ENCODE measurements at places on chromosomes 1 and 21.

DNA sequence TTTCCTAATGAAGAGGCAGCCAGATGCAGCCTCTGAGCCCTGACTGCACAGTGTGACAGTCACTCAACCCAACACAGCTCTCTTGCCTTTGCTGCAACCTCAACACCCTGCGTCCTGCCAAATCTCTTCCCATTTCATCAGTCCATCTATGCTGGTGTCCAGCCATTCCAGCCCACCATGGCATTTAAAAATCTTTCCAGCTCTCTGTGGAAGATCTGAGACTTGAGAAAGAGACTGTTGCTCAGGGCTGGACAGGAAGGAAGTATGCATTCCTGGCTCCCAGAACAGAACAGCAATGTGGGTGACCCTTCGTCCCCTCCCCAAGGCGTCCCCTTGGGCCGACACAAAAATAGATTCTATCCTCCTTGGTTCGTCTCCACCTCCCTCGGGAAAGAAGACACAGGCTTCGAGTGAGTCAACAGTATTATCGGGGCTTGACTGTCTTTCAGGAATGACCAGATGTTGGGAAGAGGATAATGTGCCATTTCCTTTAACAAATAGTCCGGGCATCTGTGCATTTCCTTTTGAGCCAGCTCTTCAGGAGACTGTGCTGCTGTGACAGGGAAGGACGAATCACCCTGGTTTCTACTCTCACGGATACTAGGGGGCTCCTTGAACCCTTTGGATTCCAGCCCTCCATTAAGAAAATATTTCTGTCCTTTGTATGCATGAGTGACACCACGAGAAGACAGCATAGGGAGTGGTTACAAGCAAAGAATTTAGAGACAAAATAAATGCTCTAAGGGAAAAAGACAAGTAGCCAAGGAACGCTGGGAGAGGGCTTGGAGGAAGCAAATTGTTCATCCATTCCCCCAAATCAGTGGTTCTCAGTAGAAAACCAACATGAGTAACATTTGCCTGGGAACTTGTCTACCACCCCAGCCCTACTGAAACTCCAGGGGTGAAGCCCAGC lies 111.4 kb upstream of the CDC42BPA start:
- DNase-seq = no peak

- DNase-seq = no peak
Measured at GRCh38 chr1:50358962-50359361, 64.3 kb downstream of the DMRTA2 start.

- no peak for DNase-seq
Measured at GRCh38 chr1:204826970-204827369, 43.7 kb upstream of the NFASC start.

DNA sequence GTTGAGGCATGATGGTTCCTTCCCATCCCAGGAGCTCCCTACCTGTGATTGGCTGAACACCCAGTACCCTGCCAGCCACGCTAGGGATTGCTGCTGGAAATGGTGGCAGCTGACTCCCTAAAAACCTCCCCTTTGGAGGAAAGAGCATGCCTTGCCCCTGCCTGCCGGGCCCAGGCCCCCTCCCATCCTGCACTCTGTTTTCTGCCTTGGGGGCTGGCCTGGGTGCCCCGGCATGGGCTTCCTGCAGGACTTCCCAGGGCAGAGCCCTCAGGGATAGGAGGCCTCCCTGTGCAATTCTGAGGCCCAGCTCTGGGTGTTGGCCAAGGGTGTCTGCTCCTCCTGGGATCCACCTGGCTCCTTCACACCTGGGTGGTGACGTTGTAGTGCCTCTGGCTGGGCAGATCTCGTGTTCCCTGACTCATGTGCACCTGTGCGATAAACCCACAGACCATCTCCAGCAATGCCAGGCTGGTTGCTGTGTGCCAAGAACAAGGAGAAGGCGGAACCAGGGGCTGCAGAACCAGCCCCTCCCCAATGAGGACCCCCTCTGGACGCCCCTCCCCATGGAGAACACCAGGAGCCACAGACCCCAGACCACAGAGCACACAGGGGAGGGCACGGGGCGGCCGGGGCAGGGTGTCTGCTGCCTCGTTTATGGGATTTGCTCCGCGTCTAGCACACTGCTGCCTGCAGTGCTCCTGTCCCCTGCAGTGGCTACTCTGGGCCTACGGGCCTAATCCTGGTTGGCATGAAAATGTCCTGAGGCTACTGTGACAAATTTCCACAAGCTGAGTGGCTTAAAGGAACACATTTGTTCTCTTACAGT lies 13.6 kb downstream of the CSTB start:
- DNase-seq = no peak

DNA sequence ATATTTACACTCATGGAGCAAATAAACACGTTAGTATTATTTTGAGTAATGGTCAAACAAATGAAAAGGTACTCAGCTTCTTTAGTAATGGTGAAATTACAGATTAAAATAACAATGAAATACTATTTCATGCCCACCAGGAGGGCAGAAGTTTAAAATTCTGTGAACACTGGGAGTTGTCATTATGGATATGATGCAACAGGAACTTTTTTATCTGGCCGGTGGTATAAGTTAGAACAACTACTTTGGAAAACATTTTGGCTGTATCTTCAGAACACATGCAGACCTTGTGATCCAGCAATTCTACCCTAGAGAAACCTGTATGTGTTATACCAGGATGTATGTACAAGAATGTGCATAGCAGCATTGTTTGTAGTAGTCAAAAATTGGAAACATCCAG lies 23.2 kb upstream of the PPP1R8 start:
- no peak for DNase-seq

All from T follicular helper cell (primary cell).